Sigmoid colon (tissue), 7 donors: ENCODE measurements at places on chromosomes 5 and 9. TPM values are rescaled to one million over a fixed set of nuclear protein-coding genes. Genes with fewer than 3 reads are reported as not detected.

The AK3 gene
- 116 TPM for polyA plus RNA-seq

The MARCOL gene
- not detected for polyA plus RNA-seq

The PDCD1LG2 gene
- polyA plus RNA-seq = 0.60 TPM

The NUTM2G gene
- not detected for polyA plus RNA-seq

The RMND5B gene
- polyA plus RNA-seq = 36.2 TPM

The FYB1 gene
- polyA plus RNA-seq = 18.2 TPM

The BBLN gene
- polyA plus RNA-seq = 111 TPM

The NEUROG1 gene
- not detected for polyA plus RNA-seq

The C9 gene
- not detected for polyA plus RNA-seq

The STPG3 gene
- not detected for polyA plus RNA-seq

The GNE gene
- polyA plus RNA-seq = 47.4 TPM

The FOXD4L3 gene
- polyA plus RNA-seq = 0.60 TPM

The UBE2D2 gene
- 177 TPM for polyA plus RNA-seq

The COL15A1 gene
- polyA plus RNA-seq = 7.1 TPM

The ELP1 gene
- polyA plus RNA-seq = 3.9 TPM

The ACOT12 gene
- not detected for polyA plus RNA-seq

The PKD2L2 gene
- not detected for polyA plus RNA-seq

The FOXD4L6 gene
- polyA plus RNA-seq = not detected

The CERCAM gene
- polyA plus RNA-seq = 7.1 TPM

The GLRX gene
- polyA plus RNA-seq = 220 TPM

The PCDHGA9 gene
- polyA plus RNA-seq = not detected

The SPATA9 gene
- polyA plus RNA-seq = 0.36 TPM

The SHOC1 gene
- not detected for polyA plus RNA-seq

The ZNF608 gene
- 5.1 TPM for polyA plus RNA-seq

The SLC35D2 gene
- polyA plus RNA-seq = 118 TPM

The ZNF454 gene
- not detected for polyA plus RNA-seq
